ENCODE measurements at places on chromosomes 7 and 10.
A peak's percentile ranks its signal among the peaks of the same experiment; 100 is the strongest.

DNA sequence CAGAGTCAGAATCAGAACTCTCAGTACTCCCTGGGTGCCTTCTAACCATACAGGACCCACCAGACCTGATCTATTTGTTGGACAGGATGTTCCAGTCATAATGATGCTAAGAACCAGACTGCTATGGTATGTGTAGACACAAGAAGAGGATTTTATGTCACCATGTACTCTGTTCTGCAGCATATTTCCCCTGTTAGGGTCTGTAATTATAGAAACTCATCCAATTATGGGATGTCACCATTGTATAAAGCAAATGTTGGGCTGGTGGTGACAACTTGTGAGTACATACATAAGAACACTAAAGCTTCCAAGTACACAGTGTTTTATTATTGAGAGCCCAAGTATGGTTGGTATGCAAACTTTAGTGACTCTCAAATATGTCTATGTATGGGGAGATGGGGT lies 67.1 kb upstream of the AGBL3 start:
- DNase-seq = peak; percentile 74

- DNase-seq = no peak
Measured at GRCh38 chr7:50391386-50391785, 58.8 kb downstream of the FIGNL1 start.

- no peak for DNase-seq
Measured at GRCh38 chr7:83778073-83778443, 129.1 kb upstream of the SEMA3E start.

DNA sequence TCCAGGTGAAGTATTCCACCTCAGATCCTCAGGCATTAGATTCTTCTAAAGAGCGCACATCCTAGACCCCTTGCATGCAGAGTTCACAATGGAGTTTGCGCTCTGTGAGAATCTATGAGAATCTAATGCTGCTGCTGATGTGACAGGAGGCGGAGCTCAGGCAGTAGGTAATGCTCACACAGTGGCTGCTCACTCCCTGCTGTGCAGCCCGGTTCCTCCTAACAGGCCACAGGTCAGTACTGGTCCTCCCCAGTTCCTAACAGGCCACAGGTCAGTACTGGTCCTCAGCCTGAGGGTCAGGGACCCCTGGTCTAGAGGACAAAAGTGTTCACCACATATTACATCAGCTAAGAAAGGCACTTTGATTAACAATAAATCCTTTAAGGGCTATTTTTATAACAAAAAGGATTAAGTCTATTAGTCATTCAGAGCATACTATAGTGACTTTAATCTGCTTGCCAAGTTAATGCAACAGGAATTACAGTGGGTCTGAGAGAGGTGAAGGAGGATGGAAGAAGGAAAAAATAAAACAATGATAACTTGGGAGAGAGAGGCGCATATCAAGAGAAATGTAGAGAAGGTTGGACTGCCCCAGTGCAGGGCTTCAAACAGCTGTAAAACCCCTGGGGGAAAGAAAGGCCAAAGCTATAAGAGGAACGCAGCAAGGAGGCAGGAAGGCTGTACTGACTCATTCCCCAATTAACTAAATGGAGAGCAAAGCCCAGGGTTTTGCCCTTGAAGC lies 49.2 kb downstream of the CUL2 start:
- DNase-seq = peak; percentile 88

DNA sequence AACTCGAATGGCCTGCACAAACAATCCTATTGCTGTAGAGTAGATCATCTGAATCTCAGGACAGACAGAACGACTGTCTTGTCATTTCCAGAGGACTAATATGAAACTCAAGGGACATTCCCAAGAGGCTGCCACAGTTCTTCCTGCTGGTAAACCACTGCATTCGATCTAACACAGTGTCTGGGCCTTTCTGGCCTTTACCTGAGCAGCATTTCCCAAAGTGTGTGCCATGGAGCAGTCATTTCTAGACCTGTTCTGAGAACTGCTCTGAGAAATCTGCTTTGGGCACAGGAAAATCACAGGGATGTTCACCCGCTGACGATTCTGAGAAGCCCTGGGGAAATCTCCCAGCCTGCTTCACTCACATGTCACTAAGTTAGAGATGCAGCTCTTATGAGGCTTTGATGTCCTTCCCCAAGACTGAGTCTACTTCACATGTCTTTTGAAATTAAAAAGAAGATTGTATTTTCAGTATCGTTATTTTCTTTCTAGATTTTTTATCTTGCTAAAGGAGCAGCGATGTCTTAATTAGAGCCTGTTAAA lies 18.4 kb downstream of the GPNMB start:
- no peak for DNase-seq

DNA sequence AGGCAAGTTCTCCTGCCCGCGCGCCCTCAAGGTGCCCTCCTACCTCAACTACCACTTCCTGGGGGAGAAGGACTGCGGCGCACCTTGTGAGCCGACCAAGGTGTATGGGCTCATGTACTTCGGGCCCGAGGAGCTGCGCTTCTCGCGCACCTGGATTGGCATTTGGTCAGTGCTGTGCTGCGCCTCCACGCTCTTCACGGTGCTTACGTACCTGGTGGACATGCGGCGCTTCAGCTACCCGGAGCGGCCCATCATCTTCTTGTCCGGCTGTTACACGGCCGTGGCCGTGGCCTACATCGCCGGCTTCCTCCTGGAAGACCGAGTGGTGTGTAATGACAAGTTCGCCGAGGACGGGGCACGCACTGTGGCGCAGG lies 1.4 kb downstream of the FZD1 start:
- no peak for DNase-seq

- peak; percentile 60 for DNase-seq
Measured at GRCh38 chr10:48708144-48708543, 23.5 kb downstream of the WDFY4 start.

All from EH (cell line).